ENCODE measurements at places on chromosomes 7 and 10.

DNA sequence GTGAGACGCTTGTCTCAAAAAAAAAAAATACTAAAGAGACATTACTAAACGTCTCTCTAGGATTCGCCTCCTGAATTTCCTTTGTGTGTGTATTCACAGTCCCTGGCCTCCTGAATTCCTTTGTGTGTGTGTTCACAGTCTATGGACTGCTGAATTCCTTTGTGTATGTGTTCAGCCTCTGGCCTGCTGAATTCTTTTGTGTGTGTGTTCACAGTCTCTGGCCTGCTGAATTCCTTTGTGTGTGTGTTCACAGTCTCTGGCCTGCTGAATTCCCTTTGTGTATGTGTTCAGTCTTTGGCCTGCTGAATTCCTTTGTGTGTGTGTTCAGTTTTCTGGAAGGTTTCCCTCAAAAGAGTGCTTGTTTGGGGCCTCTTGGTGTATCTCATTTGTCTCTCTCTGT lies 8.2 kb downstream of the BMS1 start:
- no peak for DNase-seq

DNA sequence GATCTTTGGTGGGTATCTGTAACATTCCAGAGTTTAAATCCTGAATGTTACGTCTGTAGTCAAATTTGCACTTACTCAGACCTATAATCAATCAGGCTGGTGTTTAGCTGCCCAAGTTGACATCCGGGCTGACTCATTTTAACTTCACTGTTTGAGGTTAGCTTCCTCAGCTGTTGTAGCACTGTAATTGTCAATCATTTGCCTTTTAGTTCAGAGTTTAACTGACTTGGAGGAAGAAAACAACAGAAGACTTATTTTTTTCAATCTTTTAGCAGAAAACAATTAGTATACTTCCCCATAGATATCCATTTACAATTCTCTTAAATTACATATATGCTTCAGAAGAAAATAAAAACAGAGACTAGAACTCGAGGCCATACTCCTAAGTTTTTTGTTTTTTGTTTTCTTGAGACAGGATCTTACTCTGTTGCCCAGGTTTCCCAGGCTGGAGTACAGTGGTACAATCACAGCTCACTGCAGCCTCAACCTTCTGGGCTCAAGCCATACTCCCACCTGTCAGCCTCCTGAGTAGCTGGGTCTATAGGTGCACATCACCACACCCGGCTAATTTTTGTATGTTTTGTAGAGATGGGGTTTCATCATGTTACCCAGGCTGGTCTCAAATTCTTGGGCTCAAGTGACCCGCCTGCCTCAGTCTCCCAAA lies 38.5 kb upstream of the LRRC17 start:
- DNase-seq, result no peak

GRCh38 chr7:2663121-2663886 lies 24.7 kb upstream of the AMZ1 start:
- no peak for DNase-seq

DNA sequence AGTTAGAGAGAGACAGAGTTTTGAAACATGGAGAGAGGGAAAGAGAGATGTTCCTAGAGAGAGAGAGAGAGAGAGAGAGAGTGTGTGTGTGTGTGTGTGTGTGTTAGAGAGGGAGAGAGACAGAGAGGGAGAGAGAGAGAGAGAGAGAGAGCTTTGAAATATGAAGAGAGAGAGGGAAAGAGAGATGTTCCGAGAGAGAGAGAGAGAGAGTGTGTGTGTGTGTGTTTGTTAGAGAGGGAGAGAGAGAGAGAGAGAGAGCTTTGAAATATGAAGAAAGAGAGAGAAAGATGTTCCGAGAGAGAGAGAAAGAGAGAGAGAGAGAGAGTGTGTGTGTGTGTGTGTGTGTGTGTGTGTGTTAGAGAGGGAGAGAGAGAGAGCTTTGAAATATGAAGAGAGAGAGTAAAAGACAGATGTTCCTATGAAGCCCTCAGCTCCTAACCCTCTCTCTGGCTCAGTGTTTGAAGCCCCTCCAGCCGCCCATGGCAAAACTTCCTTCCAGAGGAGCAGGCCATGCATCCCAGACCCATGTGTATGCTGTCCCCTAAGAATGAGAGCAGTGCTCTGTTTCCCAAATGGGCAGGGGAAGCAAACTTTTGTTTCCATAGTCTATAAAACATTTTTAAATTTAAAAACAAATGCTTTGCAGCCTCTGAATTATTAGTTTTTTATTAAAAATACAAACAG lies 130.9 kb downstream of the KCNMA1 start:
- no peak for DNase-seq

- DNase-seq, result no peak
These were observed 1.3 kb downstream of the HMX3 start for GRCh38 chr10:123136806-123137642.

DNA sequence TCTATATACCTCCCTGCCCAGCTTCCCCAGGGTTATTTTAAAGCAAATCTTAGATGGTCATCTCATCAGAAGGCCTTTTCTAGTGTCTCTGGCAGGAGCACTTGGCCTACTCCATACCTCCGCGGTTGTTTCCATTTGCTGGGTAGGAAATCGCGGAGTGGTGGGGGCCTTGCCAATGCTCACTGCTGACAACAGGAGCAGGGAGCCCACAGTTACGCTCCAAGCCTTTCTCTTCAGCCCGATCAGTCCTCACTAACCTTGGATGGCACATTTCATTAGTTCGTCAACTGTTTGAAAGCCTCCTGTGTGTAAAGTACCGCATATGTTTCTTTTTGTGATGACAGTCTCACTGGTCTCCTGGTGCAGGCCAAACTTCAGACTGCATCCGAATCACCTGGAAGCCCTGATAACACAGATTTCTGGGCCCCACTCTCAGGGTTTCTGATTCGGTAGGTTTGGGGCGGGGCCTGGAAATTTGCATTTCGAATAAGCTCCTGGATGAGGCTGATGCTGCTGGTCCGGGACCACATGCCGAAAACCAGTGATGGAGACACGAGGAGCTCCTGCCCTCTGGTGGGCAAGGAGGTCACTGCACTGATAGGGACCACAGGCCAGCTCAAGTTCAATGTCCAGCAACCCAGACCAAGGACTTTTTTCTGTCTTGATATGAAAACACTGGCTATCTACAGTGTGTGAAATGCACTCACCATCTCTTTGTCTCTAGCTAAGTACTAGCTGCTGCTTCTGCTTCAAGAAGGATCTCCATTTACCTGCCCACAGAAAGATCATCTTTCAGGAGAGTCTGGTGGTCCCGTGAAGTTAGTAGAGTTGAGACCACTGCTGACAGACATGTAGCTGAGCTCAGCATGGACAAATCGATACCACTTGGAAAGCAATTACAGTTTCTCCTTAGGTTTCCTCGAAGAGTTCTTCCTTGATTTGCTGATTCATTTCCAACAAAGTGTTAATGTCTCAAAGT lies 14.0 kb downstream of the LRGUK start:
- DNase-seq, result peak; percentile 4

DNA sequence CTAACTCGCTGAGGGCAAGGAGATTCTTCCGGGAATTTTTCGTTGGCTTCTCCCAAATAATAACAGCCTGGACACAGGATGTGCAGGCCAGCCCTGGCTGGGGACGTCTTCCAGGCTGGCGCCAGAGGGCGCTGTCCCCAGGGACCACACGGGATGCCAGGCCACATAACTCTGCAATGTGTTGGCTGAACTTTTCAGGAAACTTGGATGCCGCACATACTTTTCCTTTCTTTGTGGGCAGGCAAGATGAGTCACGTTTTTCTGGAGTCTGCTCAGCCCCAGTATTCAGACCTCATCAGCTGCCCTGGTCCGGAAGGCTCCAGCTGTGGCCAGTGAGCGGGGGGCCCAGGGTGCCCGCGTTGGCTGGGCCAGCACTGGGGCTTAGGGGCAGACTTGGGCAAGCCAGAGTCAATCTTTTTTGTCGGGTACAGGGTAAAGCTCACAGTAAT lies 122.7 kb downstream of the PRKAG2 start:
- DNase-seq, result peak; percentile 91

- no peak for DNase-seq
These were observed 26.2 kb upstream of the BMPR1A start for GRCh38 chr10:86730227-86730626.

- no peak for DNase-seq
These were observed 8.3 kb downstream of the ANKRD7 start for GRCh38 chr7:118232837-118233236.

DNA sequence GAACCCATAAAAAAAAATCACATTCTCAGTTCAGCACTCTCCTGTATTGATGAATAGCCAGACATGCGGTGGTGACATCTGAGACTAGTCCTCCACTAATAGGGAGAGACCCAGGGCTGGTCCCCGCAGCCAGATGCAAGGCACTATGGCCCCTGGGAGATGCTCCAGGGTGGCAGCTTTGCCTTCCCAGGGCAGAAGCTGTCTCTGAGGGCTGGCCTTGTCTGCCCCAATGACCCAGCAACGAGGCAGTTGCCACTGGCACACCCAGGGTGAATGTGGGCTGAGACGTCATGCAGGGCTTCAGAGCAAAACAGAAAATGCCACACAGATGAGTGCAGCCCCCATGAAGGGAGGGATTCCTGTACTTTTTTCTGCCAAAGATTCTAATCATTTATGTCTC lies 50.1 kb upstream of the GDF10 start:
- no peak for DNase-seq

- DNase-seq, result no peak
These were observed 8.4 kb downstream of the CPA2 start for GRCh38 chr7:130274983-130275591.

DNA sequence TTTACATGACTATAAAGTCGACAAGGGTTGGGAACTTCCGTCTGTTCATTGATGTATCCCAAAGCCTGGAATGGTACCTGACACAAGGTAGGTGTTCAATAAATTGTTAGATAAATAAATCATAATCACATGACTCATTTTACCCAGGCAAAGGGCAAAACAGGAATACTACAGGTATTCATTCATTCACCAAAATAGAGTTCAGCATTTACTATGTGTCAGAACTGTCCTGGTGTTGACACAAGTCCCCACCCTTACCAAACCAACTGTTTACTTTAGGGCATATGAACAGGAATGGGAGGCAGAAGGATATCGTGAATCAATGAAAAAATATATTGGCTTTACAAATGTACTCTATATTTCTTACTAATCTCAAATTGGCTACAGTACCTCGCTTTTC lies 666 bp upstream of the YAE1 start:
- DNase-seq, result no peak

All from BJ (cell line).